ENCODE measurements at places on chromosomes 2 and 18.

GRCh38 chr2:173134703-173135102 is 59.1 kb downstream of the MAP3K20 start:
- no peak for DNase-seq

GRCh38 chr2:108454440-108454839 is 5.4 kb downstream of the GCC2 start:
- no peak for DNase-seq

DNA sequence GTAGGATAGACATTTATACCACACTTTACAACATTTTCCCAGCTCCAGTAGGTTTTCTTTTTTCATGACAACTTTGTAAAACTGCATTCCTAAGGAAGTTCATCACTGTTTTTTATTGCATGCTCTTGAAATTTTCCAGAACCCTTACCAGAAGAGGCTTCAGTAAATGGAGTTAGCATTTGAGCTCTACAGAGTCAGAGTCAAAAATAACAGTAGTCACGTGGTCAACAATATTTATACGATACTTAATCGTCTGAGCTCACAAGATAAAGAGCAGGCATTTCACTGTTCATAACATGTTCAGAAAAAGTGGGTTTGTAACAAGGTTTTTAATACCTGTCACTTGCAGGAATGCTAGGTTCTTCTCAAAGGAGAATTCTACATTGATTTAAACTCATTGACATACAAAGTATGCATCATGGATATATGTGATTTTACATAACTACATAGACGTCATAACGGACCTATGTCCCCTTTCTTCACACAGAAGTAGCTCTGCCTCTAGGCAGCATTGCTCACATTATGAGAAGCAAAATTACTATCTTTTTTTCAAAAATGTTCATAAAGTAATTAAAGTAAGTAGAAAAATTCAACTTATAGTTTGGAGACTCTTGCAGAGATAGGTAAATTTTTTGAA is 187.0 kb upstream of the COL3A1 start:
- no peak for DNase-seq

- no peak for DNase-seq
Measured at GRCh38 chr2:54409752-54410151, 46.4 kb upstream of the SPTBN1 start.

GRCh38 chr2:86636842-86637241 is 13.2 kb upstream of the RNF103 start:
- DNase-seq = no peak

GRCh38 chr2:241850544-241851324 is 8.0 kb downstream of the PDCD1 start:
- no peak for DNase-seq

DNA sequence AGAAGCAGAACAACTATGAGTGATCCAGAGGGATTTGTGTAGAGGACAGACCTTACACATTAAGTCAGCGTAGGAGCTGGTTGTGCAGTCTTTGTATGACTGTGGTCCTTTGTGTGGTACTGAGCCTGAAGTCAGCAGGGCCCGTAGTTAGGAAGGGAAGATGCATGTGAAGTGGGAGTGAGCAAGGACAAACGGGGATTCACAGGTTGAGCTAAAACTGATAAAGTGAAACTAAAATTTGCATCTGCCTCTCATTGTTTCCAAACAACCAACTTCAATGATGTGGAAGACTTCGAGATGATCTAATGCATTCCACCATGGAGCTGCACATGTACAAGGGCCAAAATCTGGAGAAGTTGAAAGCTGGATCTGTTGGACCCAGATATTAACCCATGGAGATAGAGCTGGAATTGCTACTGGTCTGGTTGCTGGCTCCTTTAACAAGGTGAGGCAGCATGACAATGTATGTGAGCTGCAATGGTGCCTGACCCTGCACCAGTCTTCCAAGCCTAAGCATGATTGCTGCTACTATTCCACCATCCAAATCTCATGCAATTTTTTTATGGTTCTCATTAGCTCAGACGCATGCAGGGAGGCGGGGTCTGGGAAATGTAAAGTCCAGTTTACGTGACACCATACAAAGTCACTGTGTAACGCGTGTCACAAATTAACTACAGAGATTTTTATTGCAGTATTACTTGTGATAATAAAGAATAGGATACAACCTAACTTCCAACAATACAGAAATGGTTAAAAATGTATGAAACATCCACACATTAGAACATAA is 12.1 kb upstream of the CYBRD1 start:
- no peak for DNase-seq
